ENCODE measurements at places on chromosomes 6 and 20.

GRCh38 chr6:37052027-37052628, 46.7 kb downstream of the FGD2 start:
- DNase-seq = peak; percentile 76

GRCh38 chr6:14284969-14285590, 167.5 kb downstream of the CD83 start:
- DNase-seq = no peak

DNA sequence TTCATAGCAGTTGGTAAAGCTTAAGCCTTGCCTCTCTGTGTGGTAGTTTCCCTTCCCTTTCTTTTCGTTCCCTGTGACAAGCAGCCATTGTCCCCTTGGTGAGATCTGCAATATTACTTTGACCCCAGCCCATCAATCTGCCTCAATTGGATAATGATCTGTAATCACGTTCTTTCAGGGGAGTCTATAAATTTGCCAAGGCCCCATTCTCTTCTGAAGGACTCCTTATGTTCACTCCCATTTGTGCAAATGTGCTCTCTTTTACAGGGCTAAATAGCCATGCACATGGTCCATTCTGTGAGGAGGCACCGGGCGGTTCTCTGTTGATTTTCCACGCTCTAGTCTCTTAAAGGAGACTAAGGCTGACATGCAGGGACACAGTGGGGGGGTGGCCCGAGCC, 660.4 kb upstream of the SLC35B3 start:
- DNase-seq = no peak

DNA sequence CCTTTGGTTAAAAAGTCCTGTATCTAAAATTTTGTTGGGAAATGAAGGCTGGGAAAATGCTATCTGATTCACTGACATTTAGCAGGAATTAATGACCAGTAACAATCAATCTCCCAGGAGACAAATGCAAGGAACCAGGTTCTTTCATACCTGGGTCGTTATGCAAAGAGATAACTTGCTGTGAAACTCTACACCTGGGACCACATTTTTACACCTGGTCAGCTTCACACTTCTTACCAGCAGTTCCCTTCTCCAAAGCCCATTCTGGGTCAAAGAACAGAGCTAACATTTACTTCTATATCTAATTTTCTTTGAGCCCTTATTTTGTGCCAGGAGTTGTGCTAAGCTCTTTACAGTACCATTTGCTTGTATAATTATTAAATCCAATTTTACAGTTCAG, 27.4 kb upstream of the STXBP5 start:
- DNase-seq = no peak

DNA sequence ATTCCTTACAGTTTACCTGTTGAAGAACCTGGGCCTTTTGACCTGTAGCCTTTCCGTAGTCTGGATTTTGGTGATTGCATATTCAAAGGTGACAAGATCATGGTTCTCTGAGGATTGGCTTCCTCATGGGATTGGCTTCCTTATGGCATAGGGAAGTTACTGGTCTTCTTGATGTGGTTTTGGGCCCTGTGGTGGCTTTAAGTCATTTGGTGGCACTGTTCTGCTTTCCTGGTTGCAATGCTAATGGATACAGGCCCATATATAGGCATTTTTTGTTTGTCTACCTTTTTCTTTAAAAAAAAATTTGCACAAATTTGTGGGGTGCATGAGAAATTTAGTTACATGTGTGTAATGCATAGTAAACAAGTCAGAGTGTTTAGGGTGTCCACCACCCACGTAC, 185.7 kb downstream of the CDKAL1 start:
- no peak for DNase-seq

DNA sequence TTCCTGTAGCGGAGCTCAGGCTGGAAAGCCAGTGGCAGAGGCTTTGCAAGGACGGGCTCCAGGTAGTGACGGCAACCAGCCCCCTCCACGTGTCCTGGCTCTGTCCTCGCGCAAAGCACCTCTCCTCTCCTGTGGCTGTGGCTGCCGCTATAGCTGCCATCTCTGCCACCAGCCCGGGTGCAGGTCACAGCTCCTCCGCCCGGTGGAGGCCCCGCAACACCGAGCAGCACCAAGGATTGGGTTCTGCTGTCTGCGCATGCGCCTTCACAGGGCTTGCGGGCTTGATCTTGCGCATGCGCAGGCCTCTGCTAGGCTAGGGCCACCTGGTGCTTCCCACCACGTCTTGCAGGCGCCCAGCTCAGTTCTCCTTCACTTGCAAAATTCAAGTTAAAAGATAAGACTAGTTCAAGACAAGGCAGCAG, 625.4 kb downstream of the QKI start:
- no peak for DNase-seq

DNA sequence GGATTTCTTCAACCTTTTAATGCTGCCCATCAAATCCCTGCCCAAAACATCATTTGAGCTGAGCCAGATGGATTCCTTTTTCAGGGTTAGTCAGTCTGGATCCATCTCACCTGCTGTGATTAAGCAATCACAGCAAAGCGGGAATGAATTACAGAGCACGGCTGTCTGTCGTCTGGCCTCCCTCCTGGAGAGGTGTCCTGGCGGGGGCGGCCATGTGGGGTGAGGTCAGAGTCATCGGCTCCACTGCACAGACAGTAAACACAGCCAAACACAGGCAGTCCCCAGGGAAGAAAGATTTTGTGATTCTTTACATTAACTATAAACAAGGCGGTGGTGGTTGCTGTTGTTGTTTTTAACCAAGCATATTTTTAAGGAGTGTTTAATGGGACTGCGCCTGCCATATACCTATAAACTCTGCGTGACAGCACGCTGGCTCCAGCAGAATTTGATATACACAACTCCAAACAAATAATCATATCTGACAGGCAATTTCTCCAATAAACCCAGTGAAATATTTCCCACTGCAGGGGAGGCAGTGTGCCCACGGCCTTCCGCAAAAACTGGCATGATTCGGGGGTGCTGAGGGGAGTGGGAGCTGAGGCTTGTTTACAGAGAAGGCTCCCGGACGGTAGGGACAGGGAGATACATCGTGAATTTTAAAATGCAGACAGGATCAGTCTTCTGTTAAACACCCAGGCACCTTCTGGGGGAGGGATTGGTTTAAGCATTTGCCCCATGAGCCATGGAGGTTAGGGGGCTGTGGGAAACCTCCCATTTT, 232.0 kb upstream of the PMEPA1 start:
- no peak for DNase-seq

DNA sequence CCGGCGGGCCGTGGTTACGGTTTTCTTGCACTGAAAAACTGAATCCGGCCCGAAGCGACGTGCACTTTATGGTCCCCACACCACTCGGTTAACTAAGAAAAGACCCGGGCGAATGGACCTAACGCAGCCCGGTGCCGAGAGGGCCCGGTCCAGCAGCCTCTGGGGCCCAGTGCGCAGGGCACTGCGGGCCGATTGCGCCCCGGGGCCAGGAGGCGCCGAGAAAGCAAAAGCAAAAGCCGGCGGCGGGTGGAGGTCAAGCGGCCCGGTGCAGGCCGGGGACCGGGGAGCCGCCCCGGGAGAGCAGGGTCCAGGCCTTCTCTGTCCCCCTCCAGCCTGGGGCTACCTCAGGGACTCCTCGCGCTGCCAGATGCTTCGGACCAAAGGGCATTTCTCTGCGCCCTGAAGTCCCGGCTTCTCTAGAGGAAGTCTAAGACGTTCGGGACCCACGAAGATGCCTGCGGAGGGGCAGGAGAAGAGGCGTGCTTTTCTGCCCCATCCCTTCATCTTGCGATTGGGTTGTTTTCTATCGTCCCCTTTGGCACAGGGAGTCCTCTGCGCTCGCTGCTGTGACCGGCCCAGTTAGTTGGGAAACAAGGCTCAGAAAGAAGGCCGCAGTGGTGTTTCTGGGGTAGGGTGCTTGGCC, 4.4 kb downstream of the FOXF2 start:
- DNase-seq = no peak

GRCh38 chr6:37680668-37681067, 17.0 kb downstream of the MDGA1 start:
- DNase-seq = peak; percentile 67

DNA sequence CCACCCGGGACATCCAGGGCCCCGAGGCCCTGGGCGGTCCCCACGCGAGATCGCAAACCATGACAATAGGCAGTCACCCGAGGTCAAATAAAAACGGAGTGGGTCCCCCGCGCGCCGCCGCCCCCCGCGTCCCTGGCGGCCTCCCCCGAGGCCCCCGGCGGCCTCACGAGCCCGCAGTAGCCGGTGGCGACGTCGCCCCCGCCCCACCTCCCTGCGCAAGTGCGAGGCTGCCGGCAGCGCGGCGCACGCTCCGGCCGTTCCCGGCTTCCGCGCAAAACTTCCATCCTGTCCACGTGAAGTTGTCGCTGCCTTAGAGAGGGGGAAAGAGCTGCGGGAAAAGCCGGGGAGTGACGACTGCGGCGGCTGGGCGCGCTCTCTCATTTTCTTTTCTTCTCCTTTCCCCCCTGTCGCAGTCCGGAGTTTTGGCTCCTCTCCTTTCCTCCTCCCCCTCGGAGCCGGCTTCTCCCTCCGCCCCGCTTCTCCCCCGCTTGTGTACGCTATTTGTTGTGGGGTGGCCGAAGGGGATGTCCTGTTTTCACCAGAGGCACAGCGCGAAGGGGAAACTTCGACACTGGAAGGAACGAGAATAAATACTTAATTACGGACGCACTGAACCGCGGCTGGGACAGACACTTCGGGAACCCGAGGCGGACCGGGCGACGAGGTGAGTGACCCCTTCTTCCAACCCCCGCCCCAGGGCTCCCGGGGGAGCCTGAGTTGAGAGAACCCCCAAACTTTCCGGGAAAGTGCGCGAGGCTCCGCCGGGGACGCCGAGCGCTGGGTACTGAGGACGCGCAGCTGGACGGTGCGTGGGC, at the start of gene EYA4:
TSS of gene EYA4 (plus strand) at position 272 of the 815 bp plus-strand sequence. CDS start 33,424 bp downstream, outside the sequence.
- DNase-seq = peak; percentile 48

GRCh38 chr20:7850775-7851490, 89.3 kb downstream of the HAO1 start:
- no peak for DNase-seq

DNA sequence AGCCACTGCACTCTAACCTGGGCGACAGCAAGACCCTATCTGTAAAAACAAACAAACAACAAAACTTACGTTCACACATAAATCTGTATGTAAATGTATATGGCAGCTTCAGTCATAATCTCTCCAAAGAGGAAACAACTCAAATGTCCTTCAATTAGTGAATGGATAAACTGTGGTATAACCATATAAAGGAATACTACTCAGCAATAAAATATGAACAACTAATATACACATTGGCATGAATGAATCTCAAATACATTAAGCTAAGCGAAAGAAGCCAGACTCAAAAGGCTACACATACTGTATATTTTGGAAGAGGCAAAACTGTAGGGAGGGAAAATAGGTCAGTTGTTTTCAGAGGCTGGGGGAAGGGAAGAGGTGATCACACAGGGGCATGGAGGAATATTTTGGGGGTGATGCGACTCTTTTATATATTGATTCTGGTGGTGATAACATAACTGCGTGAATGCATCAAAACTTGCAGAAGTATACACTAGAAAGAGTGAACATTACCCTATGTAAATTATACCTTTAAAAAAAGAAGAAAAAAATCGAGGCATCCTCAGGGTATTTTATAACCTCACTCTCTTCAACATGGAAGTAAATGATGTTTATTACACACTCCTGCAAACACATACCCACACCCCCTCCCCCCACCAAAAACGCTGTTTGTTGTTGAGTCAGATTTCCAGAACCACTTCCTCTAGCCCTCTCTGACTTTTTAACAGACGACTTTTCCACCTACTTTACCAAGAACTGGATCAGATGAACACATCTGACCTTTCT, 115.2 kb upstream of the RNF24 start:
- no peak for DNase-seq

DNA sequence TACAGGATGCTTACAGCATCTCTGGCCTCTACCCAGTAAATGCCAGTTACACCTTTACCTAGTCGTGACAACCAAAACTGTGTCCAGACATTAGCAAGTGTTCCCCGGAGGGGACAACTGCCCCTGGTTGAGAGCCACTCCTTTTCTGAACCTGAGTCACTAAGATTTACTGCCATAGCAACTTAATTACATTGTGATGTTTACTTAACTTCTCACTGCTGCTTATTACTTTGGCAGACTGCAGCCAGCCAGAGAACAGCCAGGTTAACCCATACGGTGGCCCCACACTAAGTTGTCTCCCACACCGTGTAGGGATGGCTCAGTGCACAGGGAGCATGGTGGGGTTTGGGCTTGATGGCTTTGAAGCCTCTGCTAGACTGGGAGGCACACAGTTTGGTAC, 204.7 kb upstream of the SULF2 start:
- no peak for DNase-seq

GRCh38 chr20:50464026-50464724, 46.0 kb upstream of the PTPN1 start:
- peak; percentile 65 for DNase-seq

GRCh38 chr6:41470029-41470330, 76.2 kb upstream of the FOXP4 start:
- no peak for DNase-seq

- DNase-seq = peak; percentile 82
Measured at GRCh38 chr6:142861711-142862110, 83.3 kb downstream of the HIVEP2 start.

GRCh38 chr20:5719861-5720403, 30.3 kb upstream of the SHLD1 start:
- DNase-seq = no peak

DNA sequence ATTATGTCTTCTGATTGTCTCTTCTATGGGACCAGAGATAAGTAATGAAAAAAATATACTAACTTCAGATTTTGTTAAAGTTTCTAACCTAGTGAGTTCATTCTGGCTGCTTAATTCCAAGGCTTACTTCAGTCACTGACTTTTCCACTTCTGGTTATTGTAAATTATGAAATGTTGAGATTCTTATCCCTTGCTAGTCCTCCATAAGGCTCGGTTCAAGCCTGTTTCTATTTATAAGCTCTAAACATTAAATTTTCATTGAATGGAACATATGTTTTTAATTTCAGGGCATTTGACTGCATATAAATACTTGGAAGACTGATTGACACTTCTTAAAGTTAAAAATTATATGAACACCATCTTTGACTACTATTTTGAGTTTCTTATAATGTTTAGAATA, 23.6 kb upstream of the NKAIN2 start:
- DNase-seq = no peak

DNA sequence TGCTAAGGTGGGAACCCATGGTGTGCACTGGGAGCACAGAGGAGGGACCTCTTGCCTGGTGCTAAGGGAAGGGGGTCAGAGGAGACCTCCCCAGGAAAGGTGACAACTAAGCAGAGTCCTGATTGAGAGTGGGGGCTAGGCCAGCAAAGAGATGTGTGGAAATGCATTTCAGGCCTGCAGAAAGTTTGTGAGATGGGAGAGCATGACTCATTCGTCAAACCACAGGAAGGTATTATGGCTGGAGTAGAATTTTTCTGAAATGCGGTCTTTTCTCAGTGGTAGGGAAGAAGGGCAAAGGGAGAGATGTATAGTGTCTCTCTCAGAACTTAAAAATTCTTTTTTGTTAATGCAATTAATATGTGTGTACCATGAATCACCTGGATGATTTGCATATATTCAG, 23.6 kb upstream of the EDN1 start:
- DNase-seq = no peak
